Stimulated activated CD8-positive, alpha-beta memory T cell treated with anti-CD3 and anti-CD28 coated beads, Interleukin-4, amount 100 ng/mL, for 1 hour (primary cell): ENCODE measurements at places on chromosomes 2 and 18.

DNA sequence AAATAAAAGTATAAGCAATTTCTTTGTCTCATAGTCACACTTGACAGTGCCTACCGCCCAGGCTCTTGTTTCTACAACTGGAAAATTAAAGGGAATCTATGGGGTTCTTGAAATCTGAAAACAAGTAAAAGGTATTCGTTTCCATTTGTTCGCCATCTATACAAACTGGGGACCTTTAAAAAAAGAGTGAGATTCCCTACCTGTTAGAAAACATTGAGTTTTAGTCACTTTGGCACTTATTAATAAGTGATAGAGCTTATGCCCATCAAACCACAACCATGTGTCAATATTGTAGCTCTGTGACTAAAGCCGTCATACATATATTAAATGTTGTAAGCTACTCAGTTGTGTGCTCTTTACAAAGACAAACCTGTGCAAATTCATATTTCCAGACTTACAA, 13.2 kb downstream of the FN1 start:
- DNase-seq, result no peak

- DNase-seq, result no peak
Measured at GRCh38 chr2:11031876-11032275, 120.1 kb downstream of the KCNF1 start.

- no peak for DNase-seq
Measured at GRCh38 chr18:22912149-22912548, 21.0 kb upstream of the RBBP8 start.

GRCh38 chr2:189364607-189365006, 76.7 kb upstream of the WDR75 start:
- no peak for DNase-seq

GRCh38 chr2:64839844-64840243, 149.4 kb upstream of the SLC1A4 start:
- no peak for DNase-seq
